ENCODE measurements at places on chromosomes 6 and 20.

GRCh38 chr6:104126315-104127005 is 733.3 kb downstream of the HACE1 start:
- no peaks in the 10 kb centered on the region for H3K27me3 ChIP-seq
- no peak overlapping the region for H3K27ac ChIP-seq
- H3K36me3 ChIP-seq, result no peaks in the 10 kb centered on the region

GRCh38 chr6:128508588-128509296 is 11.7 kb downstream of the PTPRK start:
- peak; percentile 28 for DNase-seq
- peaks cover 79% of the 10 kb centered on the region for H3K4me1 ChIP-seq
- no peaks in the 10 kb centered on the region for H3K36me3 ChIP-seq
- H3K4me3 ChIP-seq, result no peak overlapping the region
- H3K27ac ChIP-seq, result peak overlapping the region; percentile 69

DNA sequence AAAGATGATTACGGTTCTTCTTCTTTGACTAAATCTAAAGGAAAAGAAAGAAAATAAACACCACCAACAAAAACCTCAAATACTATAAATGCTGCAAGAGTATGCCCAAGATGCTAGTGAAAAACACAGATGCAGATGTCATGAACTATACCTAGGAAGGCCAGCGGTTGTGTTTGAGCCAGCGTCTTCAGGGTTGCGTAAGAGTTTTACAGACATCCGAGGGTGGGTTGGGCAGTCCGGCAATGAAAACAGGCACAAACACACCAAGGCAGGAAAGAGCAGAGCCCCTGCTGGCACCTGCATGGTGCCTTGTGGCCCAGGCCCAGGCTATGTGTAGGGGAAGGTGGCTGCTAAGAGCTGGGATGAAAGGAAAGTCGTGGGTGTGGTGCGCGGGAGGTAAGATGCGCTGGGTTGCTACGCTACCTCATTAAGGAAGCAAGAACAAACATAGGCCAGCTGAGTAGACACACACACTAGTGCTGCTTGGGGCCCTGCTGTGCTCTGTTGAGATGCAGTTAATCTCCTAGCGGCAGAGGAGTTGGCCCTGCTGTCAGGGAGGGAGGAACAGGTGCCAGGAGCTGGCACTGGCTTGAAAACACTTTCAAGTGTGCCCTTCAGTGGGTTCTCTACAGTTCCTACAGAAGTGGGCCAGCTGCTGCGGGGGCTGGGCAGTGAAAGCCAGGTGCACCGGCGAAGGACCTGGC is 170.2 kb upstream of the PLN start:
- no peaks in the 10 kb centered on the region for H3K27me3 ChIP-seq
- H3K4me1 ChIP-seq, result no peaks in the 10 kb centered on the region
- H3K36me3 ChIP-seq, result no peaks in the 10 kb centered on the region
- DNase-seq, result no peak

DNA sequence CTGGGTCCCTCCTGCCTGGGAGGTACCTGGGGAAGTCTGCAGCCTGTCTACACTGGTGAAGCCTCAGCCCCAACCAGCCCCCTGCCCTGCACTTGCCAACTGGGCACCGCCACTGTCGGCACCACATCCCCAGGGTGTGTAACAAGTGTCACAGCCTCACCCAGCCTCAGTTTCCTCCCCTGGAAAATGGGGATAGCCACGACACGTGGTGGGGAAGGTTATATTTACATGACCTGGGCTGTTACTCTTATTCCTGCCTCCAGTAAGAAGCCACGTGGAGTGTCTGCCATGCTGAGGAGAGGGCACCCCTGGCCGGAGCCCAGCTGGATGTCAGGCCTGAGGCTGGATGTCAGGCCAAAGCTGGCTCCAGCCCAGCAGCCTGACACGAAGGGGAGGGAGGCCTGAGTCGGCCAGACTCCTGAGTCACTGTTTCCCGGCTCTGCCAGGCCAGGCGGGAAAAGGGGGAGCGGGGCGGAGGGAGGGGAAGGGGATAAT is 44.9 kb downstream of the SNAI1 start:
- peaks cover 30% of the 10 kb centered on the region for H3K4me1 ChIP-seq
- H3K36me3 ChIP-seq, result no peaks in the 10 kb centered on the region
- no peak for DNase-seq
- H3K27me3 ChIP-seq, result no peaks in the 10 kb centered on the region
- no peak overlapping the region for H3K4me3 ChIP-seq
- no peak overlapping the region for H3K27ac ChIP-seq

GRCh38 chr6:8476656-8477055 is 41.3 kb upstream of the SLC35B3 start:
- peaks cover 15% of the 10 kb centered on the region for H3K4me1 ChIP-seq
- no peak overlapping the region for H3K4me3 ChIP-seq
- H3K27ac ChIP-seq, result no peak overlapping the region
- H3K36me3 ChIP-seq, result no peaks in the 10 kb centered on the region

- peaks cover 17% of the 10 kb centered on the region for H3K4me1 ChIP-seq
- H3K27ac ChIP-seq, result no peak overlapping the region
- no peaks in the 10 kb centered on the region for H3K27me3 ChIP-seq
- peak; percentile 81 for DNase-seq
Observed at GRCh38 chr20:62500237-62500864, 24.6 kb upstream of the GATA5 start.

DNA sequence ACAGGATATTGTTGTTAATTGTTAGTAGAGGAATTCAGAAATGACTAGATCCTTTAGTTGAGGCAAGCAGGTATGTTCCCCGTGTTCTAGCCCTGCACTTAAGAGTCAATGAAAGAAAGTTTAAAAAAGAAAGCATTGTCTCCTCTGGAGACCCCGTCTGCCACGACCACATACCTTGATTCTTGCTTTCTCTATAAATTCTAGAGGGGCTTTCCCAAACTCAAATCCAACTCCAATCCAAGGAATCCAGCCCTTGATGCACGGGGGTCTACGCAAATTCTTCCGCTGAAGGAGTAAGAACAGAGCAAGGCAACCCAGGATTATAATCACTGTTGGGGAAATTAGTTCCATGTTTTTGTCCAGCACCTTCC is 401 bp downstream of the CYP39A1 start:
- peak overlapping the region; percentile 64 for H3K27ac ChIP-seq
- peak overlapping the region; percentile 78 for H3K4me3 ChIP-seq
- H3K4me1 ChIP-seq, result peaks cover 7% of the 10 kb centered on the region
- no peak for DNase-seq
- H3K27me3 ChIP-seq, result no peaks in the 10 kb centered on the region
- no peaks in the 10 kb centered on the region for H3K36me3 ChIP-seq

DNA sequence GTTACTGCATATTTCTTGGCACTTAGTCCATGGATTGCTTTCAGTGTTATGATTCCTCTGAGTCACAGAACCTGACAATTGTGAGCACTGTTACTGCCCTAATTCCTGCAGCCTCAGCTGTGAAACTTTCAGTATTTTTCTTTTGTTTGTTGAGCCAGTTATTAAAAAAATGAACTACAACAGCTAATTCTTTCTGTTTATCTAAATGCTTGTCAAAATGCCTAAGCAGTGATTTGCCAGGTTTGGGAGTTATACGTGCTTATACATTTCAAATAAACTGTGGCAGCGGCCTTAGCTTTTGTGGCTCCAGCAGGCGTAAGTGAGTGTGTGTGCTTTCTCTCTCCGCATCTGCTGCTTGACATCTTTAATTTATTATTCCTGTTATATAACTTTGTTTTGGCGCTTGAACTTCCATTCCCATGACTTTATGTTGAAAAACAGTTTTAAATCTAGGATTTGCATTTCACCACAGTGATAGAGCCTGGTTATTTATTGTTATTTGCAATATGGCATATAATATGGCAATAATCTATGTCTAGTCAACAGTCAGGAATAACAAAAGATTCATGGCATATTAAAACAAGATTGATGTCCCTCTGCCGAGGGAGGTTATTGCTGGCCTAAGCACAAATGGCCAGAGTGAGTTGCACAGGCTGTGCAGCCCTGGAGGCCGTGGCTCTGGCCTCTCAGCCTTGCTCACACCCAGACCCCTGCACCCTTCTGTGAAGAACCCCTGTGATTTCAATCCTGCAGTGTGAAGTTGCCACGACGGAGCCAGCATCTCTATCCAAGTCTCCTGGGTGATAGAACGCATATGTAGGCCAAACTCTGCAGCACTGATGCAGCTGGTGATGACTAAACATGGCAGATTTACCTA is 303.4 kb downstream of the THBS2 start:
- H3K27me3 ChIP-seq, result no peaks in the 10 kb centered on the region
- DNase-seq, result no peak
- H3K27ac ChIP-seq, result no peak overlapping the region
- H3K36me3 ChIP-seq, result no peaks in the 10 kb centered on the region
- H3K4me1 ChIP-seq, result no peaks in the 10 kb centered on the region

DNA sequence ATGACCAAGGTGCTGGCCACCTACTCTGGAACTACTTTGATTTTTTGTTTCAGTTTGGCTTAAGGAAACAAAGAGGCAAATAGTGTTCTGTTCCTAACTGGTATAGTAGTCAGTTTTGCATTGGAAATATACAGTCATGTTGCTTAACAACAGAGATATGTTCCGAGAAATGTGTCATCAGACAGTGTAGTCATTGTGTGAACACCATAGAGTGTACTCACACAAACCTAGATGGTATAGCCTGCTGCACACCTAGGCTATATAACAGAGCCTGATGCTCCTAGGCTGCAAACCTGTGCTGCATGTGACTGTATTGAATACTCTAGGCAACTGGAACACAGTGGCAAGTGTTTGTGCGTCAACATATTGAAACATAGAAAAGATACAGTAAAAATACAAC is 80.4 kb downstream of the ARID1B start:
- no peaks in the 10 kb centered on the region for H3K4me1 ChIP-seq
- no peak for DNase-seq
- H3K4me3 ChIP-seq, result no peak overlapping the region
- no peaks in the 10 kb centered on the region for H3K36me3 ChIP-seq
- no peak overlapping the region for H3K27ac ChIP-seq
- H3K27me3 ChIP-seq, result no peaks in the 10 kb centered on the region

- DNase-seq, result peak; percentile 49
- no peak overlapping the region for H3K27ac ChIP-seq
- H3K27me3 ChIP-seq, result no peaks in the 10 kb centered on the region
- H3K4me1 ChIP-seq, result no peaks in the 10 kb centered on the region
- H3K4me3 ChIP-seq, result no peak overlapping the region
Observed at GRCh38 chr6:36075656-36076055, 48.0 kb downstream of the MAPK14 start.

GRCh38 chr20:32329817-32330554 is 28.1 kb upstream of the ASXL1 start:
- no peak overlapping the region for H3K27ac ChIP-seq
- peaks cover 42% of the 10 kb centered on the region for H3K4me1 ChIP-seq
- DNase-seq, result peak; percentile 37
- no peak overlapping the region for H3K4me3 ChIP-seq
- no peaks in the 10 kb centered on the region for H3K27me3 ChIP-seq

DNA sequence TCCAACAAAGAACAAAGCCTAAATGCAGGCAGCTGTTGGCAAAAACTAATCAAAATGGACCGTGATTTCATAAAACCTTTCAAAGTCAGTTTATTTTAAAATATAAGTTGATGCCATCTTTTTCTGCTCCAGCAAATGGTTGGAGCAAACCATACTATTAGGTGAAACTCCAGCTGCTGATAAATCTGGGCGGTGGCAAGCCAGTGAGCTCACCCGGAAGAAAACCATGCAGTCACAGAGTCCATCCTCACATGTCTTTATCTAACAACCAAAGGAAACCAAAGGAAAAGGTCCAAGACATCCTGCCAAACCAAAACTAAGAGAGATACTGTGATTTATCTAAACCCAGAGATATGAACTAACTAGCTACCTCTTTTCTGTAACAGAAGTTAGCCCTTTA is 72.6 kb downstream of the HIVEP2 start:
- H3K27me3 ChIP-seq, result no peaks in the 10 kb centered on the region
- no peak for DNase-seq
- no peak overlapping the region for H3K4me3 ChIP-seq
- no peak overlapping the region for H3K27ac ChIP-seq
- peaks cover 30% of the 10 kb centered on the region for H3K4me1 ChIP-seq

DNA sequence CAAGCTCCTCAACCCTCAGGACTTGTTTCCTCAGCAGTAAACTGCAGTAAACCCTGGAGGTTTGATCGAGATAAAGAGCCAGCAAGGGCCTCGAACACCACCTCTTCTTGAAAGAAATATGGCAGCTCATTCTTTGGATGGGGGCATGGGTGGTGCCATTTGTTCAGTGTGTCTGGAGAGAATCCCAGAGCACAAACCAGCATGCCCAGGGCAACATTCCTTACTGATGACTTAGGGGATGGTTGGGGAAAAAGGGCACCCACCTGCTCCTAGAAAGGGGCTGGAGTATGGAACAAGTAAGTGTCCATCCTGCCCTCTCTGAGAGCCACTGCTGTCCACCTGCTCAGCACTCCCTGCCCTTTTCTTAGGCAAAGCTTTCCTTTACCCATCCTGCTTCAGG is 31.3 kb upstream of the ZFAND3 start:
- no peak overlapping the region for H3K27ac ChIP-seq
- H3K27me3 ChIP-seq, result no peaks in the 10 kb centered on the region
- no peaks in the 10 kb centered on the region for H3K36me3 ChIP-seq

- no peaks in the 10 kb centered on the region for H3K27me3 ChIP-seq
- H3K4me1 ChIP-seq, result no peaks in the 10 kb centered on the region
- H3K27ac ChIP-seq, result no peak overlapping the region
- no peak for DNase-seq
- H3K36me3 ChIP-seq, result no peaks in the 10 kb centered on the region
Observed at GRCh38 chr20:13468166-13468565, 170.6 kb downstream of the TASP1 start.

- H3K36me3 ChIP-seq, result no peaks in the 10 kb centered on the region
- no peaks in the 10 kb centered on the region for H3K27me3 ChIP-seq
- no peak overlapping the region for H3K4me3 ChIP-seq
- DNase-seq, result no peak
- no peaks in the 10 kb centered on the region for H3K4me1 ChIP-seq
Observed at GRCh38 chr6:129818251-129818650, 42.9 kb downstream of the TMEM244 start.

DNA sequence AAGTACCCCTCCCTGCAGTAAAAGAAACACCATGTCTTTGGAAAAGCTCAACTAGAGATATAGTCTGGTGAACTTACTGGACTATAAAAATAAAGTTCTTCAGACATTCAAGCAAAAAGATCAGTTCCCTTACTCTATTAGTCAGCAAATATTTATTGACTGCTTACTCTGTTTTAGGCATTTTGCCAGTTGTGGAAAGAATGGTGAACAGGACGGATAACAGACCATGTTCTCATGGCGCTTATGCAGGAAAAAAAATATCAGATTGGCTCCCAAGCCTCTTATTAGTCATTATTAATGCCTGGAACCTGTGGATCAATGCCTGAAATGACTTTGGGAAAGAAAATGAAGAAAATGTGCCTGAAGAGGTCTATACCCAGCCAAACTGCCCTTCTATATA is 282.2 kb upstream of the EPHA7 start:
- no peaks in the 10 kb centered on the region for H3K36me3 ChIP-seq
- no peak overlapping the region for H3K27ac ChIP-seq
- no peak overlapping the region for H3K4me3 ChIP-seq
- H3K4me1 ChIP-seq, result no peaks in the 10 kb centered on the region
- H3K27me3 ChIP-seq, result no peaks in the 10 kb centered on the region
- DNase-seq, result no peak

GRCh38 chr20:22339946-22340345 is 244.4 kb downstream of the FOXA2 start:
- no peak overlapping the region for H3K27ac ChIP-seq
- H3K4me3 ChIP-seq, result no peak overlapping the region
- no peak for DNase-seq

Data from Caco-2 (cell line).